ENCODE measurements at places on chromosomes 16 and 17.

- DNase-seq = no peak
Measured at GRCh38 chr17:81599719-81600486, 37.0 kb downstream of the NPLOC4 start.

DNA sequence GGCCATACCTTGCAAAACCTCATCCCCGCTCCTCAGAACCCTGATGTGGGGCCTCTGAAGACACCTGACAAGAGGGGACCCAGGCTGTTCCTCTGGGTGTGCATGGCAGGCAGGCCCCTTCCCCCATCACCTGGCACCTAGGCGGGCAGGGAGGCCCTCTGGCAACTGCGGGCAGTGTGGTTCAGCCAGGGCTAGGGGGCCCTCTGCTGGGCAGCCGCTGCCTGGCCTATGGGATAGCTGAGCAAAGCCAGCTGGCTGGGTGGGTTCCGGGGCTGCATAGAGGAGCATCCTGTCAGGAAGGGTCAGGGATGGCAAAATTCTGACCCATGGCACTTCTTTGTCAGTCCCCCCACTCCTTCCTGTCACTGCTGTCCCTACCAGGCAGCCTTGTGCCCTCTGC is 228.7 kb upstream of the ASIC2 start:
- DNase-seq = no peak

GRCh38 chr17:35760587-35760986 is at the start of gene C17orf50:
Gene C17orf50, plus strand, starts transcription at chr17:35760887. Its CDS starts 55 bp downstream, at chr17:35760942.
- DNase-seq = no peak

DNA sequence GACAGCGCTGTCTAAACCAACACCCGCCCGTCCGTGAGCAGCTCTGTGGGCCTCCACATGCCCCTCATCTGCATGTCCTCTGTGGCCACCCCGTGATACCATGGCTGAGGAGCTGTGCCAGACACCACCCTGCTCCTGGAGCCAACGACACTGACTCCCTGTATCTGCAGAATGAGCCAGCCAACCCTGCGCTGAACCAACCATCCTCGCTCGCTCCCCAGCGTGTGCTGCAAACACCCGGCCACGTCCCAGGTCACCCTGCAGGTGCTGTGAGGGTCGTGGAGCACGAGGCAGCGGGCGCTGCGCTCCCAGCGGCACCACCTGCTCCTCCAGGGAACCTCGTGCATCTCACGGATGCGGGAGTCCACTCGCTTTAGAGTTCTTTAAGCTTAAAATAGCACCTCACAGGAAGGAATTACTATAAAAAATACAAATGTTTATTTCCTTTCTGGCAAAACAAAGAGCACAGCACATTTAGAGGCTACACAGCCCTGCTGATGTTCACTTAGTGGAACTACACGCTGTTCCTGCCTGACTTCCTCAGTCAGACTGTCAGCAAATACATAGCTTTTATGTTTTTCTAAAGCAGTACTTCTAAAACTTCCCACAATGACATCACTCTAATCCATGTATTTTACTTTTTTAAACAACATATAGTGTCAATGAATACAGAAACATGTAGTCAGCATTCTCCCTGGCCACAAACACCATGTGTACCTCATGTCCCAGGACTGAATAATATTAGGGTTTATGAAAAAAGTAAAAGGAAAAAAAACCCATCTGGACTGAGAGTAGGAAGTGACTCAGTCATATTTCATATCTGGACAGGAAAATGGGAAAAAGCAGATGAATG is 43.5 kb downstream of the MAP1LC3B start:
- DNase-seq = no peak

GRCh38 chr17:29582254-29582765 is 7.1 kb downstream of the GIT1 start:
- no peak for DNase-seq

DNA sequence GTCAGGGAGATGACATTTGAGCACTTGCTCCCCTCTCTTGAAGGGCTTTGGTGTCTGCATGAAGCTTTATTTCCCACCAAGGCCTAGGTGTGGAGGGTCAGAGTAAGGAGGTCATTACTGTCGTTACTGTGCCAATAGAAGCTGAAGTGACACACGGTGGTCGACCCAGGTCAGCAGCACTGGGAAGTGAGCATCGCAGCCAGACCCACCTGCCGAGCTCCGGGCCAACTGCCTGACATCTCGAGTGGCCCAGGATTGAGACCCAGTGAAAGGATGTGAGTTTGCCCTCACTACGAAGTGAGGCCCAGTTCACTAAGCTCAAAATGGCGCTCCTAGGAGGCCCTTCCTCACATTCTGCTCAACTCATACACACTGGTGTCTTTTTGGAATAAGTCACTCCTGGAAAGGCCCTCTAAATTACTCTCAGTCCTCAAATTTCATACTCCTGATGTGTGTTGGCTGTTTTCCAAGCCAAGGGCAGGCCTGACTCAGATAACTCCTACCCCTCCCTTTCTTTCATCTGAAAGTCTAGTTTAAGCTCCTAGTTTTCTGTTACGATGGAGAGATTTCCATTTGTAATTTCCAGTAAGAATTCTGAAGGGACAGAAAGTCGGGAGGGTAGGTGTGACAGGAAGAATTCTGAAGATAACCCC is 200.4 kb downstream of the LGALS9B start:
- DNase-seq = no peak

DNA sequence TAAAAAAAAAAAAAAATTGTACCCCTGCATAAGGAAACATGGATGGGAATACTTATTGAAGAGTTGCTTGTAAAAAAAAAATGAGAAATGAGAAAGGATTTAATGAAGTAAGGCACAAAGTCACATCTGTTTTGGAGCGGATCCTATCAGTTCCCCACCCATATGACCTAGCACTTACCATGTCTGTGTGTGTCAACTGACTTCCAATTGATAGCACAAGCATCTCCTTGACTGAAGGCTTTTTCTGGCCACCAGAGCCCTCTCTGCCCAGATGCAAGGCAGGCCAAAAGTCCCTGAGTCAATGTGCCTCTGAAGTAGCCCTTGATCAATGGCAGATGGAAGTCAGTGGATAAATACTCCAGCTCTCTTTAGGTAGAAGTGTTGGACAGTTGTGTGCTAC is 13.4 kb upstream of the NLK start:
- DNase-seq = no peak

DNA sequence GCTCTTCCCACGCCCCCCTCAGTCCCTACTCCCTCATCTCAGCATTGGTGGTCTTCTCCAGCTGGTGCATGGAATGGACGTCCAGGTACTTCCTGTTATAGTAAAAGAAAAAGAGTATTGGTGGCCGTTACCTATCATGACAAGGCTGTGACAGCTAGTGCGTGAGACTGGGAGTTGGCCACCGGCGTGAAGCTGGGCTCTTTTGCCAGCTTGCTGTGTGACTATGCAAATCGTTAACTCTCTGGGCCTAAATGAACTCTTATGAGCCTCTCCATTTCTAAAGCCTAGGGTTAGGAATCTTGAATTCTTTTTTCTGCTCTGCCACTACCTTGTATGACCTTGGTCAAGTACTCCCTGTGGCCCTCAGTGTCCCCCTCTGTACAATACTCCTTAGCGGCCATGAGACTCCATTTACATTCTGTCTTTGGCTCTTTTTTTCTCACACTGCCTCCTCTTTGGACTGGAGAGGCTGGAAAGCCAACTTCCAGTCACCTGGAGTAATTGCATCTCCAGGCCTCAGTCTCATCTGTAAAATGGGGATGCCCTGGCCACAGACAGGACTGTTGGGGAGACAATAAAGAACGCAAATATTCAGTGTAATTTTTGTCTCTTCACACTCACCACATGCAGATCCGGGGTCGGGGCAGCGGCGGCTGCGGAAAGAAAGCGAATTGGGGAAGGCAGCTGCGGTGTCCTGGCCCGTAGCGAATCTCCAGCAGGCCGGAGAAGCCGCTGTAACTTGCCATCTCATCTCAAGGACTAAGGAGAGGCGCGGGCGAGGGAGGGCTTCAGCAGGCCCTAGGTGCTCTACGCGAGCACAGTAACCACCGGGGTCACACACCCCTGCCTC is 1.1 kb downstream of the CFAP119 start:
- no peak for DNase-seq

DNA sequence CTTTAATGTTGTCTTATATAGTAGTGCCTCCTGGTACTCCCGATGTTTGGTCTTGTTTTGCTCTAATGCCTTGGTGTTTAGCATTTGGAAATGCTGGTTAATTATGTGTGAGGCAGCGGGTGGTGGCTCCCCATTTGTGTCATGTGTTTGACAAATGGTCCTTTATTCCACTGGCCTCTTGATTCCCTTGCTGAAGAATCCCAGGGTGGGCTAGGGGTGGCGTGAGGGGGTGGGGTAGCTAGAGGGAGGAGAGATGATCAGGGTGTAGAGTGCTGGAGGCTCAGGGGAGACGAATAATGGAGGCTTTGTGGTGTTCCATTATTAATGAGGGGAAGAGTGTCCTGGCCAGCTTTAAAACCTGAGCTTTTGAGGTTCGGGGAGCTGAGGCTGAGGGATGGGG is 5.4 kb downstream of the DYNLL2 start:
- DNase-seq = no peak

- no peak for DNase-seq
Measured at GRCh38 chr16:71727551-71728324, 3.2 kb upstream of the PHLPP2 start.

DNA sequence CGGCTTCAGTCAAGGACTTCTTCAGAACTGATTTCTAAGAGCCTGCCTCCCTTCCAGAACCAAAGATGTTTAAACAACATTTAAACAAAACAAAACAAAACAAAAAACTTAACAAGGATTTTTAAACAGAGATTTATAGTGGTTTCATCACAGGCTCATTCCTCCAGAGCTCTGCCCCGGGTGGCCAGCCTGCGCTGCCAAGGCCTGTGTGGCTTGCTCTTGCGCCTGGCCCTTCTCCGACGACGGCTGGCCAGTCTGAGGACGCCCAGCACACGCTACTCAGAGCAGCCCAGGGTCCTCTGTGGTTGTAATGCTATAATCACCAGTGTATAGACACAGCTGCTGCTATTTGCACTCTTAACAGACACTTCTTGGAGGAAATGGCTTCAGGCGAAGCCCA is 307.2 kb upstream of the MYOCD start:
- DNase-seq = no peak

- DNase-seq = no peak
Measured at GRCh38 chr16:88327561-88328312, 55.0 kb upstream of the ZNF469 start.

- DNase-seq = peak; percentile 59
Measured at GRCh38 chr17:50169121-50169764, 3.4 kb downstream of the SGCA start.

GRCh38 chr17:57419940-57420550 is 163.7 kb downstream of the MSI2 start:
- no peak for DNase-seq

DNA sequence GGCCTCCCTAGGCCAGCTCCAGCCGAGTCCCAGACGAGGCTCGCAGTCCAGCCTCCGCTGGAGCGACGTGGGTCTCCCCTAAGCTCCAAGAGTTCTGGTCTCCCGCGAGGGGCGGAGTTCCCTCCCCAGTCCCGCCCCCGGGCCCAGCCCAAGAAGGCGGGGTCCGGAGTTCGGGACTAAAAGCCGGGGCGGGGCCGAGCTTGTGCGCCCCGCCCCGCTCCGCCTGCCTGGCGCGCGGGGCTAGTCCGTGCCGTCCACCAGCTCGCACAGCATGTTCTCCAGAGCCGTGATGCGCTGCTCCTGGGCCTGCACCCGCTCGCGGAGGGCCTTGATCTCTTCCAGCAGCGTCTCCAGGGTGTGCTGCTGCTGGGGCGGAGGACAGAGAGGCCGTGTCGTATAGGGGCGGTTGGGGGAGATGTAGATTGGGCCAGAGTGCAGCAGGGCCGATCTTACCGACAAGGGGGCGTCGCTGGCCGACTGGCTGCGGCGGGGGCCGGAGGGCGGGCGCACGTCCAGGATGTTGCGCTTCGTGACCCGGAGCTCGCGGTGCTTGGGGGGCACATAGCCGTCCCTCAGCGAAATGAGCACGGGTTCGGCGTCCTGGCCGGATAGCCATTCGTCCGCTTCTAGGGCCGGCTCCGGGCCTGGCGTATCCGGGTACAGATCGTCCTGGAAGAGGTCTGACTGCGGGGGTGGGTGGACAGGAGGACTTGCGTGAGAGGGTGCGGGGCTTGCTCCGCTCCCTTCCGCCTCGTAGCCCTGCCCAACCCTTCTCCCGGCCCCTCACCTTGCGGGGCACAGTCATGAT is 7.0 kb downstream of the CORO6 start:
- peak; percentile 87 for DNase-seq

GRCh38 chr16:64830653-64831052 is 291.2 kb downstream of the CDH11 start:
- DNase-seq = no peak

GRCh38 chr17:51933647-51934046 is 224.9 kb downstream of the CA10 start:
- DNase-seq = no peak

GRCh38 chr17:8888704-8889302 is 21.3 kb upstream of the PIK3R6 start:
- DNase-seq = no peak

- DNase-seq = no peak
Measured at GRCh38 chr16:75111514-75111940, 5.1 kb downstream of the LDHD start.

DNA sequence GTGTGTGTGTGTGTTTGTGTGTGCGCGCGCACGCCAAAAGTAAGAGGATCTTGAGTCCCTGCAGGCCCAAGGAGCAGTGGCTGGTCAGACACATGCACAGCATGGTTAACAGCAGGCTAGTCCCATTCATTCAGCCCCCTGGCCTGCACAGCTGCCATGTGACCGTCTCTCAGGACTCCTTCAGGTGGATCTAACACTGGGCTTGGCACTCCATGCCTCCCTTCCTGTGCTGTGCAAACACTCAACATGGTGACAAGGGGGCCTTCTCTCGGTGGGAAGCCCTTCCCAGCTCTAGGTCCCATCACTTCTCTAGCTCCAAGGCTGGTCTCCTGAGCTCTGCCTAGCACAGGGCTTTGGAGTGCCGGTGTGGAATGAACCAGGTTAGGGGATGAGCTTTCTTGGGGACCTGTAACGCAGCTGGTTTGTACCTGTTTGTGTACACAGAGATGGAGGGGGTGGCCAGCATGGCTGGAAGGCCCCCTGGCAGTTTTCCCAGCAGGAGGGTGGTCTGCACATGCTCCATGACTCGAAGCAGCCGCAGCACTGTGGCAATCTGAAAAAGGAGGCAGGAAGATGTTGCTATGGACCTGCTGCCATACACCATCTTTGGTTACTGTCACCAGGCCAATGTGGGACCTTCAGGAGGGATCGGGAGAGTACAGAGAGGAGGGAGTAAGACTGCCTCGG is 69.4 kb upstream of the GCSH start:
- DNase-seq = no peak

GRCh38 chr16:68345351-68345810 is 34.6 kb downstream of the PRMT7 start:
- DNase-seq = no peak

DNA sequence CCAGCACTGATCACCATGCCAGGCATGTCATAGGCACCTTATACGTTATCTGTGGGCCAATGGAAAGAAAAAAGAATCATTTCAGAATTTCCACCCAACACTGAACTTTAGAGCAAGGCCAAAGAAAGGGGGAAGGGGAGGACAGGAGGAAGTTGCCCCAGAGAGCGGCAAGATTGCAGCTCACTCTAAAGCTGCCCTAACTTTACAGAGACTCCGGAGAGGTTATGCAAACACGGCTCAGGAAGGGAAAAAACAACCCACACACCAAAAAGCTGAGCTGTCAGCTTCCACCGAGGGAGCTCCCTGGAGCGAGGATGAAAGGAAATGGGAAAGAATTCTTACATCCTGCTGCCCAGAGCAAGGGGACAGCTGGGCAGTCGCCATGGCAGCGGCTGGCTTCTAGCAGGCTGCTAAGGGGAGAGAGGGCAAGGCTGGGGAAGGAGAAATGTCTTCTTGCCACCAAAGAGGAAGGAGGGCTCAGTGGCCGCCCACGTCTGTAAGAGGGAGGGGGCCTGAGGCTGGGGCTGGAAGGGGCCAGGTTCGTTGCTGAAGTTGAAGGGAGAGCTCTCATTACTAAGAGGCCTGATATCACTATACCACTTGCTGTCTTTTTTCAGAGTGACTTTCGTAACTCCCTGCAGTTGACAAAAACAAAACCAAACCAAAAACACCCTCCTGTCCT is 18.2 kb downstream of the COTL1 start:
- DNase-seq = peak; percentile 43
